ENCODE measurements at places on chromosomes 5 and 9.

DNA sequence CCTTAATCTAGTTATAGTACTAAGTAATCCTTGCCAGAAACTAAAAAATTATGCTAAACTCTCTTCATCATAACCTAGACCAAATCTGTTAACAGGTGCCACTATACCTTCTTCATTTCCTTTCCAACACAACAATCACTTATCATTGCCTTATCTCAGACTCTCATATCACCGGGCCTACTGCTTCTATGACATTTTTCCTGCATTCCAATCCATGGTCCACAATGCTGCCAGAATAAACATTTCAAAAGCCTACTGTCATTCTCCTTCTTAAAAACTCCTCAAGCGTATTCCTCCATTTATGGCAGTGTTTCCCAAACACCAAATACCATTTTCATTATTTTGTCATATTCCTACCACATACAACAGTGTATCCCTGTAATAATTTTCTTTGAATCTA lies 6.5 kb downstream of the PPP6C start:
- no peak for DNase-seq

DNA sequence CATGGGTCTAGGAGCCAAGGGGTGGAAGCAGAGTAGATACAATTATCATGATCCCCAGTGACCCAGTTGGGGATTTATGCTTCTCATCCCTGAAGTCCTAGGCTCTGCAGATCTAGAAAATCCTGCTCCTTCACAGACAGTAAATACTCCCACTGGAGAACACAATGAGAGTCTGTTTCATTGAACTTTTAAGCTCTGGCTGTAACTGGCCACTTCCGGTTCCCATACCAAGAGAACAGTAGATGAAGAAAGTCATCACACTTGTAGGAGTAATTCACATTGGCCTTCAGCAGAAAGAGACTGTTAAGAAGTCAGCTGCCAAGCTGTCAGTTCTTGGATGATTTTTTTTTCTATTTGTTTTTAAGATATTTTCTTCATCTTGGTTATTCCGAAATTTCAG lies 597.1 kb downstream of the ACTL7B start:
- no peak for DNase-seq

- DNase-seq: no peak
Observed at GRCh38 chr5:110625376-110625999, 101.0 kb downstream of the TMEM232 start.

GRCh38 chr5:105882956-105883481 lies 1787.7 kb downstream of the EFNA5 start:
- DNase-seq: no peak

- no peak for DNase-seq
Observed at GRCh38 chr9:125137200-125137599, 6.1 kb downstream of the SCAI start.

DNA sequence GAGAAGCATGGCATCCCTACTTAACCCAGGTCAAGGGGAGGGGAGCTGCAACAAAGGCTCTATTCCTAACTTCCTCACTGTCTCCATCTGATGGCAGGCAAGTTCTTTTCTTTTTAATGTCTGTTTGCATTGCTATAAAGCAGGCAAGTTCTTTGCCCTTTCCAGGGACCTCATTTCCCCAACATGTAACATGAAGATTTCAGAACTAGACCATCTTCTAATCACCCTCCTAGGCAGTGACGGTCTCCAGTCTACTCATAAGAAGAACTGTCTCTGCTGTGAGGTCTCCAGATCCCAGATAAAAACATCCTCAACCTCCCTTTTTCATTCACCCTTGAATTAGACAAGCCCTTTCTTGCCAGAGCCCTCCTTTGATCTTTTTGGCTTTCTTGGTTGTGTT lies 42.1 kb downstream of the PPP1R2B start:
- DNase-seq: no peak

- DNase-seq: no peak
Observed at GRCh38 chr5:157502143-157502647, 42.2 kb downstream of the NIPAL4 start.

DNA sequence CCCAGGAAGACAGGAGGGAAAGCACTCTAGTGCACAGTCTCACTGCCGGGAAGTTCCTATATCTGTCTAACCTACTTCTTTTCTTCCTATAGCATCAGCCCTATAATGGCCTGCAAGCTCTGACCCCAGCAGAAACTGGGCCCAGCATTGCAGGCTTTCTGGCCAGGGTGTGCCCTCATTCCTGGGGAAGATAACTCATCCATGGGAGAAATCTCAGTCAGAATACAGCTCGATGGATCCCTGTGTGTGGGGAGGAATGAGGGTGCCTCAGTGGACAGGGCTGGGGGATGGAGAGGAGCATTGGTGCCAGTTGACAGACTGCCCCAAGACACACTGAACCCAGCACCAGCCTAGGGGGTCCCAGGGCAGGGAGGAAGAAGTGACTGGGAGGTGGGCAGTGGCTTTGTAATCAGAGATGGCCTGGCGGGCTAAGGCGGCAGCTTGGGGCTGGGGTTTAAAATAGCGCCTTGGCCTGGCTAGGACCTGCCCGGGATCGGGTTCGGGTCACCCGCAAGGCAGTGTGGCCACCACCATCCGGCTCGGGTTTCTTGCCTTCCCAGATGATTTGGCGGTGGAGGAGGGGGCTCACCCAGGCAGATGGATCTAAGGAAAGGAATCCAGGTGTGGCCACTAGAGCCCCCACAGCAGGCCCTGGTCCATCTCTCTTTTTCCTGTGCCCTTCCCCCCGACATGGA lies 7.6 kb upstream of the CXXC5 start:
- no peak for DNase-seq

DNA sequence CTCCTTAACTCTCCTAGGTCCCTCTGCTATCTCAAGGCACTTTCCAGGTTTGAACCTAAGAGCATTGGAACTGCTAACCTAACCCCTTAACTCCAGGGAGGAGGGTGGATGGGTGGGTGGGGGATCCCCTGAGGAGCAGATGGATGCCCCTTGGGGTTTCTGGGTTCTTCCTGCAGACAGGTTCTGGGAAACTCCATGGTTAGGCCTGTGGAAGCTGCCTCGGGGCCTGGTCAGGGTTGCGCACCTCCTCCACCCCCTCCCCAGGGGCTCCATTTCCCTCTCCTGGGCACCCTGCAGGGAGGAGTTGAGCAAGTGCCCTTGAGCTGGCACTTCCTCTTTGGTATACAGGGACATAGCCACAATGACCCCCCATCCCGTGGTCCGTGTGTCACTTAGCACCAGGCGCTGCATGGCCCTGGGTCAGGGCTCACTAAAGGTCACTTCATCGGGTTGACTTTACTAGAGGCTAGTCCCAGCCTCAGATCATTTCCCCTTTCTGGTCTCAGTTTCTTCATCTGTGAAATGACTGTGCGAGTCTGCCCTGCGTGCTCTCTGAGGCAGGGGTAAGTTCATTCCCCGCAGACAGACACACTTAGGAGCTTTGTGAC lies 16.0 kb downstream of the CXXC5 start:
- DNase-seq: no peak

DNA sequence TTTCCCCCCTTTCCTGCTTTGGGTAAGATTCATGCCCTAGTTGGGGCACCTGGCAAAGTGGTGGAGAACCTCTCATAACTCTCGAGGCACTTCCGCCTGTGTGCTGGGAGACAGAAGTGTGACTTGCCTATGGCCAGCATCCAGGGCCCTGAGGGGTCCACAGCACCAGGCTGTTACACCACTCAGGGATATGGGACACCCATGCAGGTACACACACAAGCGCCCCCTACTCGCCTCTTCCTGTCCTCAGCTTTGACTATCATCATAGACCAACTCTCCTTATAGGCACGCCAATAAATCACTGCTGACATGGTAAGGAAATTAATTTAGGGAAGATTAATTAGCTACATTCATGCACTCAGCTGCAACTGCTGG lies 45.4 kb downstream of the SHB start:
- DNase-seq: no peak

DNA sequence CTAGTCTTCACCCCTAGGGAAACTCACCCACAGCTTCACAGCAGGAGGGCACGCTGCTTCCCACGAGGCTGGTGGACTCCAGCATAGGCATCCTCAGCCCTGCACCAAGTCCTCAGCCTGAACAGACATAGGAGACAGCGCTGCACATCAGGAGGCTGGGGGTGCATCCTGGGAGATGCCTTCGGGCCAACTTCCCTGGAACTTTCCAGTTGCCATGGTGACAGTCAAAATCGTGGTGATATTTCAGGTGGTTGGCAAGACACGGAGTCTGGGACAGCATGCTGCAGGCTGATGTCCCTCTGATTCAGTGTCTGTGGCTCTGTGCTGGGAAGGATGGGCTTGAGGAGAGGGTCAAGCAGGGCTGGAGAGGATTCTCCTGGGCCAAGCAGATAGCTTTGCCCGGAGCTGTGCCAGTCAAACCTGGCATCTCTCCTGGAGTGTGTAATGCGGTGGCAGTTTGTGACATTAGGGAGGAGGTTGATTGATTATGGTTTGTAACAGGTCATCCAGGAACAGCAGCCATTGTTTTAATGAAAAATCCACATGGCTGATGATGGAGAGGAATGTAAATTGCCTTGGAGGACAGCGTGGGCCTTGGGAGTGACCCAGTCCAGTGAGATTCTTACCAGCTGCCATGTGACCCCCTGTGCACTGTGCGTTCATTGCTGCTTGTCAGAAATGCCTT lies 35.6 kb upstream of the SEMA4D start:
- DNase-seq: no peak

GRCh38 chr9:85516976-85517637 lies 224.6 kb downstream of the AGTPBP1 start:
- no peak for DNase-seq

DNA sequence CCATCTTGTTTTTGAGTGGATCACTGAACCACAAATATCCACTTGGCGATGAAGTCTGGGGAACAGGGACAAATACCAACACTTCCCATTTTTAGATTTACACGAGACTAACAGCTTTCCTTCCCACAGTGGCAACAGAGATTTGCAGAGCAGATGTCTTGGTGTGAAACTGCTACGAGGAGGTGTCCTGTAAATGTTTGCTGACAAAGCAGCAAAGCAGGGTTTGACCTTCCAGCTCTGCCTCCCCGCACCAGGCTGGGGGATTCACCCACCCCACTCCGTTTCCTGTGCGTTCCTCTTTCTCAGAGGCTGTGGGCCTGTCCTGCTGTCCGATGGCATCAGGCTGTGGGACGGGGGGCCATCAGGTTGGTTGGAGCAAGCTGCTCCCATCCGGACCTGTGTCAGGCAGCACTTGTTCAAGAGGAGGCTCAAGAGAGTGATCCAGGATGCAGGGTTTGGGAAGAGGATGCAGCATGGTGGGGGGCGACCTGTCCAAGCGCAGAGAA lies 693 bp upstream of the RGS3 start:
- DNase-seq: no peak

- no peak for DNase-seq
Observed at GRCh38 chr5:126939887-126940286, 90.5 kb downstream of the MARCHF3 start.

- no peak for DNase-seq
Observed at GRCh38 chr5:10836986-10837385, 76.0 kb upstream of the DAP start.

DNA sequence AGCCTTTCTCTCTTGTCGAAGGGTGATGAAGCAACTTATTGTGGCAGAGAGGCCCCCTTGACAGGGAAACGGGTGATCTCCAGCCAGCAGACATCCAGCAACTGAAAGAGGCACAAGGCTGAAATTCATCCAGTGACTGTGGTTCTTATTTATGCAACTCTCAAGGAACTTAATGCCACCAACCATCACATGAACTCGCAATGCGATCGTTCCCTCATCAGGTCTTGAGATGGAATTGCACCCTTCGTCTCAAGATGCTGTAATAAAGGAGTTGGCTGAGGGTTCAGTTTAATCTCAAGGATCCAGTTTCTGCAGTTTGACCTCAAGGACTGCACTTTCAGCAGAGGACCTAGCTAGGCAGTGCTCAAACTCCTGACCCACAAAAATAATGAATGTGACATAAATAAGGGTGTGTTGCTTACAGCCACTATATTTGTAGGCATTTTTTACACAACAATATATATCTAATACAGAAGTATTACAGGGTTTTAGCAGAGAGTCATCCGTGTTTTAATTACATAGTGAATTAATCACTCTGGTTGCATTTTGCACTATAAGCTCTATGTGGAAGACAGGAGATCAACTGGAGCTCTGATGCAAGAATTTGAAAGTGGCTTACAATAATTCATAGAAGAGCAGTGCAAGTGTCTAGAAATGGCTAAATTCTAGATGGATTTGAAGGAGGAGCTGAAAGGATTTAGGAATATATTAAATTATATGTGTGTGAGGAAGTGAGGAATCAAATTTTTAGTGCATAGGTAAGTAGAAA lies 957.8 kb upstream of the CTNND2 start:
- DNase-seq: no peak

DNA sequence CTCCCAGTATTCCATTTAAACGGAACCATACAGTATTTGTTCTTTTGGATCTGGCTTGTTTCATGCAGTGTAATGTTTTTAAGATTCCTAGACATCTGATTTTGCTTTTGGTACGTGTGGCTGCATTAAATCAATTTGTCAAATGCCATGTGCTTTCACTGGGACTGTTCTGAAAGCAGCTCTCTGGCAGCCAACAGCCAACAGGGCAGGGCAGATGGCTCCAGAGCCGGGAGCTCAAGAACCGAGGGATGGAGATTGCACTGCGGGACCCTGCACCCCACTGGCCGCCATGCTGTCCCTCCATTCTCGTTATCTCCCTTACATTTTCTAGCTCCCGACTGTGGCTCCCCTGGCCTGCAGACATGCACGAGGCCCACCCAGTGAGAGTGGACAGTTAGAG lies 33.4 kb upstream of the AIF1L start:
- no peak for DNase-seq

- no peak for DNase-seq
Observed at GRCh38 chr9:16202914-16203728, 650.3 kb downstream of the CCDC171 start.

- DNase-seq: no peak
Observed at GRCh38 chr9:72615931-72616330, 94.5 kb downstream of the TMC1 start.

DNA sequence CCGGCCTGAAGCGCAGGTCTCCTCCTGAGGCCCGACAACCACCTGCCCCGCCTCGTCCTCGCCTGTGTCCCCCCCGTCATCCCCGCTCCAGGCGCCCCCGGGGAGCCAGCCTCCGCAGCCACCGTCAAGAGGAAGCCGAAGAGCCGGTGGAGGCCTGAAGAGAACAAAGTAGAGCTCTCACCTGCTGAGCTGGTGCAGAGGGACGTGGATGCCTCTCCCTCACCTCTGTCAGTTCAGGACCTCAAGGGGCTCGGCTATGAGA lies 169.9 kb downstream of the HINT1 start:
- DNase-seq: no peak

DNA sequence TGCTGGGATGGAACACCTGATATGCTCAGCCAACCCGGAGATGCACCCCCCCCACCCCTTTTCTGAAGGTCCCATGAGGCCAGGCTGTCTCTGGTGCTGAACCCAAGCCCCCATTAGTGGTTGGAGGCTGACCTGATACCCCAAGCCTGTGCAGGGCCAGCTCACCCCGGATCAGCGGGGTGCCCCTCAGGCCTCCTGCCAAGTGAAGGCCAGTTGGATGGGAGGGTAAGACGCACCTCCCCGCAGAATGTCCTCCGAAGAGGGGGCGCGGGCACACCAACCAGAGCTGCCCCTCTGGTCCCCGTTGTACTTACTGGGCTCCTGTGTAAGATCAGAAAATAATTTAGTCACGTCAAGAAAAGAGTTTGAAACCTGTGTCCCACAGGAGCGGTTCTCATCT lies 76.8 kb upstream of the OTULINL start:
- no peak for DNase-seq

- DNase-seq: no peak
Observed at GRCh38 chr5:3251784-3252183, 343.8 kb upstream of the IRX1 start.

- DNase-seq: no peak
Observed at GRCh38 chr5:173753307-173754168, 134.6 kb upstream of the CPEB4 start.

Measured in stimulated activated CD8-positive, alpha-beta memory T cell treated with anti-CD3 and anti-CD28 coated beads, Interleukin-4, amount 100 ng/mL, for 1 hour (primary cell).